Naive thymus-derived CD8-positive, alpha-beta T cell (primary cell): ENCODE measurements at places on chromosomes 2 and 18.

DNA sequence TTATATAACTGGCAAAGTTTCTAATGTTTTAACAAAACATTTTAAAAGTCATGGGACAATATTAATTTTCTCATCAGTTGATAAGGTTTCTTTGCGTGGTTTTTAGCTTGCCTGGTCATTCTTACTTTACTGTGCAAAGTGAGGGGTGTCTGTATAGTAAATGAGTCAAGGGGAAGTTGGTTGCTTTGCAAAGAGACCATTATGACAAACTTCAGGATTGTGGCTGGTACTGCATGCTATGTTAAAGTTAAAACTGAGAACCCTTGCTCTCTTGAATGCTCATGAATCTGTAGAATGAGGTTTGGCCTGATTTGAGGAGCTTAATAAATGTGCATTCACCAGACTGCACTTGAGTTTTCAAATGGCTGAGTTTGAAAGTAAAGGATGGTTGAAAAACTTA lies 47.0 kb downstream of the COL4A4 start:
- DNase-seq = no peak

DNA sequence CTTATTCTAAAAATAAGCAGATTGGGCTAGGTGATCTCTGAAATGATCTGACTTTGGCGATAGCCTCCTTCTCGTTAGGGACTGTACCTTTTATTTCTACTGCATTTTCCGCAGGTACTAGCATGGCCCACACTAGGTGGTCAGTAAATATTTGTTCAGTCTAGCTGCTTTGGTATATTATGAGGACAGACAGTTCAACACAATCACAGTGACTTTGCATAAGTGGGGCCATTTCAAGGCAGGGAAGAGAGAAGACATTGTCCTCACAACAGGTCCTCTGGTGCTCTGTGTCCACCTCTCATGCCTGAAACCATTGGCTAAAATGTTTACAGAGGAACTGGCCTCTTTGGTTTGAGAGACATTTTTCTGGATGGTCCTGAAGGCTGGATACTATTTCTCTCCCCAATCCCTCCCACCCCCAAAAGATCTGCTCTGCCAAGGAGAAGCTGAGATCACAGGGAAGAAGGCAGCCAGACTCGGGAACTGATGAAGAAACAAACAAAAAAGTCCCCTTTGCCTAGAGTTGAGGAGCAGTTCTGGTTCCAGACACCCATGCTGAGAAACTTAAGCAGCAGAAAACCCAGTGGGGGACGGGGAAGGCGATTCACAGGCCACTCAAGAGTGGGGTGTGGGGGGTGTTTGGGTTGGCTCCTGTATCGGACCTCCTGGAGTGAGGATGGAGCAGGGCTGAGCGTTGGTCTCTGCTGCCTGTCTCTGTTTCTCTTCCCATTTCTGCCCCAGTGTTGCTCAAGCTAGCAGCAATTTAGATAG lies 2.9 kb upstream of the TNP1 start:
- DNase-seq = no peak

GRCh38 chr2:10911291-10912075 lies at the start of gene KCNF1:
KCNF1 (plus strand) TSS chr2:10911934; CDS start chr2:10912427, 493 bp downstream.
- DNase-seq = no peak

- no peak for DNase-seq
Observed at GRCh38 chr2:56333812-56334485, 150.2 kb downstream of the CCDC85A start.

- no peak for DNase-seq
Observed at GRCh38 chr2:195563857-195564512, 93.0 kb upstream of the SLC39A10 start.

- DNase-seq = no peak
Observed at GRCh38 chr18:51426996-51427395, 229.5 kb upstream of the MEX3C start.

- DNase-seq = no peak
Observed at GRCh38 chr2:85716346-85716914, 22.3 kb downstream of the GNLY start.

- DNase-seq = no peak
Observed at GRCh38 chr2:3827673-3828575, 124.5 kb downstream of the DCDC2C start.

DNA sequence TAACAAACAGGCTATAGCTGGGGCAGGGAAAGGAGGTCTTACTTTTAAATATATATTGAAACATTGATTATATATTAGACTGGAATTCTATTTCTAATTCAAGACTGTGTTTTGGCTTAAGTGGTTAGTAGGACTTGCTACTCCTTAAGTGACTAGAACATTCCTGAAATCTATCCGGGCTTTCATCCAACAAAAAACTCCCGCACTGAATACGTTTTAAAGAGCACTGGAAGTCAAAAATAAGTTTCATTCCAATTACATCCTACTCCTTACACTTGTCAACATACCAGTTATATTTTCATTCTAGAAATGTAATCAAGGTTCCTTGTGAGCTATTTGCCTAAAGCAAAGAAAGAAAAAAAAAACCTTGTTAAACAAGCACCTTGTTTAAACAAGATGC lies 204.6 kb downstream of the SP3 start:
- DNase-seq = no peak

- no peak for DNase-seq
Observed at GRCh38 chr2:10236571-10237391, 65.9 kb upstream of the HPCAL1 start.

- no peak for DNase-seq
Observed at GRCh38 chr2:39738936-39739335, 40.1 kb downstream of the THUMPD2 start.

DNA sequence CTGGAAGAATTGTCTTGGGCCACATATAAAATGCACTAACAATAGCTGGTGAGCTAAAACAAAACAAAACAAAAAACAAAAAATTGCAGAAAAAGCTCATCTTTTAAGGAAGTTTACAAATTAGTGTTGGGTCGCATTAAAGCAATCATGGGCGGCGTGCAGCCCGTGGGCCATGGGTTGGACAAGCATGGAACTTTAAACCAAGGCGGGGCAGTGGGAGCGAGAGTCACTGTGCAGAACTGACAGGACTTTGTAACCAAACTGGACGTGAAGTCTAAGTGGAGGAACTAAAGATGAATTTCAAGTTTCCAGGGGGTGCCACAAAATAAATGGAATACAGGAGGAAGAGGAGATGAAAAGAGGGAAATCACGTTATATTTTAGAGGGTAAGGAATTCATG lies 80.7 kb downstream of the PSMG2 start:
- DNase-seq = no peak

GRCh38 chr2:179106676-179107428 lies 56.9 kb upstream of the CCDC141 start:
- DNase-seq = no peak

DNA sequence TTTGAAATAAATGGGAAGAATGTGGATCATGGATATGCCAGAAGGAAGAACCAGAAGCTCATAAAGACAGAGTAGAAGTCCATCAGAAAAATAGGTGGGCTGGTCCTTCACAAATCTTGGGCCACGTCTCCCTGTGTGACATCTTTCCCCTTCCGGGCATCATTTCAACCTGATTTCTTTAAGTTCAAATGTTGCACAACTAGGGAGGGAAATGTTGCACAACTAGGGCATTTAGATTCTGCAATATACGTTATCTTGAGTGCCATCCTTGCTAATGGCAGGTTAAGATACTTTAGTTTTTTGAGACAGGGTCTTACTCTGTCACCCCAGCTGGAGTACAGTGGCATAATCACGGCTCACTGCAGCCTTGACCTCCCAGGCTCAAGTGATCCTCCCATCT lies 129.6 kb downstream of the CERS6 start:
- DNase-seq = no peak

DNA sequence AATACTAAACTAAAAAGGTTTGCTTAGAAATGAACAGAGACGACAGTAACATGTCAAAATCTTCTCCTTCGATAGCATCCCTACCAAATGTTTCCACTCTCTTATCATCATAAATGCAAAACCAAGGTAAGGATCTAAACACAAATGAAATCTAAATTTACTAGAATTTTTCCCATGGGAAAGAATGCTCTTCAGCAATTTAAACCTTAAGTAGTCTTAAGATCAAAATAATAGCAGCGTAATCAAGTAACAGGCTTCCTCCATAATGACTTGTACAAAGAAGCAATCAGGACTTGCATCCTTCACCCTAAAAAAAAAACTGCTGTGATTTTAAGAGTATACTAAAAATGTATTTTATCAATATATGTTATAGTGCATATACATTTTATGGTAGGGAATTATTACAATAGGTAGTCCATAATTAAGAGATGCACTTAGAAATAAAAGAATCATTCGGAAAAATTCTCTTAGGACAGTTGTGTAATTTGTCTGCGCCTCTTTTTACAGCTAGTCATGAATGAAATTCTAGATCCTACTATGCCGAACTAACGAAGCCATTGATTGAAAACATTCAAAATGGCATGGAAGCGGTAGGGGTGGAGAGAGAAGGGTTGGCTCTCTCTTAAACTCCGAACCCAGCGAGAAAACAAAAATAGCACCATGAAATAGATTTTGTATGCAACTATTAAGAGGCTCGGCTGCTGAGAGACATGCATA lies 1.3 kb downstream of the PGAP1 start:
- no peak for DNase-seq

DNA sequence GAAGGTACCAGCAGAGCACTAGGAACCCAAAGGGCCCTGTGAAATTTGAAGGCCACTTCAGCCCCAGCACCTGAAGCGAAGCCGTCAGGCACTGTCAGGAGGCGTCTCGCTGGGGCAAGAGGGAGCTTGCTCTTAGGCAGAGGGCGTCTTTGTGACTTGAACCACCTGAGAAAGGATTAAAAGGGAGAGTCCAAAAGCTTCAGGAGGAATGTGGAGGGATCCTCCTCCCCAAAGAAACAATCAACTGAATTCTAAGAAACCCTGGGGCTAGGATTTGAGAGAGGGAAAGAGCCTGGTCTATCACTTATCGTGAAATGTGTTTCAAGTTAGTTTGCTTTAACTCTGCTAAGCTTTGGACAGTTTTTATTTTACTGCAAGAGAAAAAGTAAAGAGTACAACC lies 324.9 kb upstream of the SOX11 start:
- no peak for DNase-seq

GRCh38 chr2:173720306-173720705 lies 244.9 kb downstream of the SP3 start:
- no peak for DNase-seq

GRCh38 chr2:207370646-207371045 lies 159.1 kb upstream of the CREB1 start:
- DNase-seq = no peak

DNA sequence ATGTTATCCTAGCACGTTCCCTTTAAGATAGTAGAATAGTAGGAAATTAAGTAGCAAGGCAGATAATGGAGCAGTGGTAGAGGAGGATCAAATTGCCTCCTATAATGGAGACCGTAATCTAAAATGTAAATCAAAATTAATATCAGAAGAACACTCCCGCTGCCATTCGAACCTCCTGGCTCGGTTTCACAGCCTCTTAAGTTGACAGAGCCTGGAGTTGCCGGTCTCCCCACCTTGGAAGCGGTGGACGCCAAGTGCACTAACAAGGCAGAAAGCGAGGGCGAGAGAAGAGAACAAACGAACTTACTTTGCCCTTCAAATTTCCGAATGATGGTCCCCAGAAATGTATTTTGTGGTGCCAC lies 450 bp downstream of the KCNH7 start:
- DNase-seq = no peak

- no peak for DNase-seq
Observed at GRCh38 chr2:169280502-169280901, 81.8 kb downstream of the LRP2 start.

GRCh38 chr2:116057538-116057937 lies 1615.1 kb downstream of the DPP10 start:
- no peak for DNase-seq

GRCh38 chr2:132979339-132980093 lies 309.5 kb upstream of the LYPD1 start:
- DNase-seq = no peak

- DNase-seq = no peak
Observed at GRCh38 chr2:119679526-119679837, 481 bp downstream of the TMEM177 start.

- no peak for DNase-seq
Observed at GRCh38 chr2:48259811-48260210, 270.1 kb upstream of the STON1 start.

GRCh38 chr2:240644171-240644651 lies 18.9 kb downstream of the GPR35 start:
- no peak for DNase-seq

- no peak for DNase-seq
Observed at GRCh38 chr2:122927197-122927596, 1097.9 kb upstream of the CNTNAP5 start.

- no peak for DNase-seq
Observed at GRCh38 chr2:160584972-160585494, 91.4 kb upstream of the RBMS1 start.
